Spleen (tissue), 13 donors: ENCODE measurements at places on chromosomes 6 and 20. TPM values are rescaled to one million over a fixed set of nuclear protein-coding genes. Genes with fewer than 3 reads are reported as not detected.

GRCh38 chr6:110614106-110614505, 137.7 kb upstream of the SLC22A16 start:
- no peak for DNase-seq

DNA sequence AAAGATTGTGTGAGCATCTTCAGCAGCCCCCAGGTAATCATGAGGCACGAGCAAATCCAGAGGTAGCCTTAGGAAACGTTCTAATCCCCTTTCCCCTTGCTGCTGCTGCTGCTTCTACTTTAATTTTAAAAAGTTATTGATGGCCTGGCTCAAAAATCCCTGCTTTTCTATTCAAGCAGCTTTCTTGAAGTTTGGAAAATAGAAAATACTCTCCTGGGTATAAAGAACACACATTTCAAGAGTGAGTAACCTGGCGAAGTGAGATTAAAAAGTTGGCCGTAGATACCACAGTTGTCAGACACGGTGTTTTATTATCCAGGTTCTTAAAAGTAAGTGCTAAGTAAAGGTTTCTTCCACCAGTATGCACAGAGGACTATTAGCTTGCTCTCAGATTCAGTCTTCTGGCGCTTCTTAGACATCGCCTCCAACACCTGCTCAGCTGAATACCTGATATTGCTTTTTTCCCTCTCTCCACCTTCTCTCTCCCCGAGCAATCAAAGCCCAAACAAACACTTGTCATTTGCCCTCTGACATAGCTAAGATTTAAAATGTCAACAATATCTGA, 150.7 kb downstream of the EDN3 start:
- DNase-seq: no peak

GRCh38 chr20:6746901-6747609, 20.4 kb upstream of the BMP2 start:
- no peak for DNase-seq

DNA sequence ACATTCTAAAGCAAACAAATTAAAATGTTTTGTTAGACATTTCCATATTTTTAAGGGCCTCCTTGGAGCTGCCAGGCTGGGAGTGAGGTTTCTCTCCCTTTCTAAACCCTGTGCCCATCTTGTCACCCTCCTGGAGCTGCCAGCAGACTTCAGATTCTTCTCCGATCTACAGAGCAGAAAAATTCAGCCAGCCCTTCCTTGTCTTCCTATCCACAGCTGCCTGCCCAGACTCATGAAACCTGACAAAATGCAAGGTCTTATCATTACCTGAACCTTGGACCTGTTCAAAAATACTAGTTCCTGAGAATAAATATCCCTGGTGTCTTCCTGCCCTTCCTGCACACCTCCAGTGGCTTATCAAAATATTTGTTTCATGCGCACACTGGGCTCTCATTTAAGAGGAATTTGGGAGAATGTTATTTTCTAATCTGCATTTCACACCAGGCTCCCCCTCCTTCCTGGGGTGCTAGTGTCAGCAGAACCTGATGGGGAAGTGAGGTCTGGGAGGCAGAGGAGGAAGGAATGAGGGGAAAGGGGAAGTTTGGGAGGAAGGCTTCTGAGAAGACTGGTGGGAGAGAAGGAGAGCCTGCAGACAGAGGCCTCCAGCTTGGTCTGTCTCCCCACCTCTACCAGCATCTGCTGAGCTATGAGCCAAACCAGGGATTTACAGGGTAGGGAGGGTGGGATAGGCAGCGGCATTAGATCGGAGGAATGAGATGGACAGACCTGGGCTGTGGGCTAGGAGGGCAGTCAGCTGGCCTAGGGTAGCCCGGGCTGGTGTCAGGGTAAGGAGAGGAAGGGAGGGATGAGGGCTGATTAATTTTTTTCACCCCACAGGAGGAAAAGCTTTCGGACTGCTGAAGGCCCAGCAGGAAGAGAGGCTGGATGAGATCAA, at the start of gene AIF1:
Gene AIF1 (plus strand): TSS at position 551 of the 895 bp plus-strand sequence. CDS start 96 bp downstream, at position 647.
- DNase-seq: no peak

DNA sequence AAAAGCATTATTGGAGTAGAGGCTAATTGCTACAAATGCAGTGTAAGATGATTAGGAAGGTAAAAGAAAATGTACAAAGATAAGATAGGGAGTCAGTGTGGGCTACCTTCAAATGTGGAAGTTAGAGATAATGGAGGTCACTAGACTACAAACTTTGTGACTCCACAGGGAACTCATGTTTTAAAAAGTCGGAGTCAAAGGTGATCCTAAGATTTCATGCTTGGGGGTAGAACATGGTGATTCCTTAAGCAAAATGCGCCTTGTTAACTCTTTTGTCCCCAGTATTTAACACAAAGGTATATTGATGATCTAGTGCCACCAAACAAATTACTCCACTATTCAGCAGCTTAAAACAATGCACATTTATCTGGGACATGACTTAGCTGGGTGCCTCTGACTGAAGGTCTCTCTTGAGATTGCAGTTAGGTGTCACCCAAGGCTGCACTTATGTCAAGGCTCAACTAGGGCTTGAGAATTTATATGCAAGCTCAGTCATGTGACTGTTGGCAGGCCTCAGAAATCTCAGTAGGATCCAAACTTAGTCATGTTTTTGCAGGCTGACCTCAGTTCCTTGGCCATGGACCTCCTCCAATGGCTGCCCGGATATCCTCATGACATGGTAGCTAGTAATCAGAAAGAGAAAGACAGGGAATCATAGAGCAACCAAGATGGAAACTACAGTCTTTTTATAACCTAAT, 11.4 kb upstream of the SNX9 start:
- DNase-seq: no peak

MUC22 gene
- not detected for total RNA-seq

ARHGAP40 gene
- total RNA-seq: not detected

OTOR gene
- total RNA-seq: not detected

DNA sequence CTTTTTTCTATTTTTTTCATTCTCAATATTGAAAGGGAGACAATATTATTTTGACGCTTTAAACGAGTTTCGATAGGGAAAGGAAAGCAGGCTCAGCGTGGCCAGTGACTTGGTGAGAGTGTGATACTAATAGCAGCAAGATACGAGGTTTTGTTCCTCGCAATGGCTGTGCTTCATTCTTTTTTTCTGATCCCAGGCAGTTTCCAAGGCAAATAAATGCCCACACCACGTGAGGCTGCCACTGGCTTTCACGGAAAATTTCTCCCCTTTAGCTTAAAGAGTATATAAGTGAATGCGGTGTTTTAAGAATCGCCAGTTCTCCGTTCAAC, 196.4 kb upstream of the ZNF184 start:
- no peak for DNase-seq

- no peak for DNase-seq
These were observed 793 bp upstream of the HDAC2 start for GRCh38 chr6:113971741-113972140.

GRCh38 chr6:53359843-53360092, 11.0 kb upstream of the ELOVL5 start:
- no peak for DNase-seq

GRCh38 chr6:160112628-160113299, 8.9 kb upstream of the SLC22A1 start:
- DNase-seq: peak; percentile 41

DNA sequence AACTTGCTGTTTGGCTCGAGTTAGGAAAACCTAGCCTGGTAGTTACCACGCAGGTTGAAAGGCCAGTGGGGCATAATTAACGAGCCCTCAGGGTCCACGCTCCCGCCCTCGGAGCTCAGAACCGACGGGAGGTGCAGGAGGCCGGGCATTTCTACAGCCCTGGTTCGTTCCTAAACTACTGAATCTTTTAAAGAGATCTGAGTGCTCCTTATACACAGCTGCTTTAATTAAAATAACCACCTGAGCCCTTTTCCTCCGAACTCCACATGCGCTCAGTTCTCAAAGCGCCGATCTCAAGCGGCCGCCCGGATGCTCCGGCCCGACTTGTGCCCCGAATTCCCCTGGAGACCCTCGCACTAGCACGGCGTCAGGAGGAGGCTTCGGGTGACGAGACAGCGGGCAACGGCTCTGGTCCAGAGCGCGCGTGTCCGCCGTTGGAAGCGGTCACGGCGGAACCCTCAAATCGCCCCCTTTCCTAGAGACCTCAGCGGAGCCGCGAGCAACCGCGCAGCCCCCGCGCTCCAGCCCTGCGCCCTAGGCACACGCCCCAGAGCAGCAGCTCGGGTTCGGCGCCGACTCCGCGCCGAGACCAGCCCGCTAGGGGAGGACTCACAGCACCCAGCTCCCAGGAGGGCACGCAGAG, 397 bp downstream of the WDR27 start:
- no peak for DNase-seq

RAB44 gene
- total RNA-seq: 0.54 TPM

KCNK16 gene
- total RNA-seq: not detected

ZNF343 gene
- 16.2 TPM for total RNA-seq

DNA sequence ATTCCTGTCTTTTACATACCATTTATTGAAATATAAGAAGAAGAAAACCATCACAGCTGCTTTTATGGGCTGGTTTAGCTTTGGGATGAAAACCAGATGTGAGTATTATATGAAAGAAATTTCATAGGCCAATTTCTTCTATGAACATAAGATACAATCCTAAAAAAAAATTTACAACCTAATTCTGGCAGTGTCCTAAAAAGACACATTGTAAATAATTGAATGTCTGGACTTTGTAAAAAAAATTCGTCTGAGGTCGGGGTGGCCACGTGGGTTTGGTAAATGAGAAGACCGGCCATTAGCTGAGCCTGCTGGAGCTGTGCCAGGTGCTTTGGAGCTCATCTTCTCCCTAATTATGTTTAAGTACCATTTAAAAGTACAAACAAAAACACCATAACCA, 26.8 kb downstream of the DACT2 start:
- DNase-seq: no peak

DNA sequence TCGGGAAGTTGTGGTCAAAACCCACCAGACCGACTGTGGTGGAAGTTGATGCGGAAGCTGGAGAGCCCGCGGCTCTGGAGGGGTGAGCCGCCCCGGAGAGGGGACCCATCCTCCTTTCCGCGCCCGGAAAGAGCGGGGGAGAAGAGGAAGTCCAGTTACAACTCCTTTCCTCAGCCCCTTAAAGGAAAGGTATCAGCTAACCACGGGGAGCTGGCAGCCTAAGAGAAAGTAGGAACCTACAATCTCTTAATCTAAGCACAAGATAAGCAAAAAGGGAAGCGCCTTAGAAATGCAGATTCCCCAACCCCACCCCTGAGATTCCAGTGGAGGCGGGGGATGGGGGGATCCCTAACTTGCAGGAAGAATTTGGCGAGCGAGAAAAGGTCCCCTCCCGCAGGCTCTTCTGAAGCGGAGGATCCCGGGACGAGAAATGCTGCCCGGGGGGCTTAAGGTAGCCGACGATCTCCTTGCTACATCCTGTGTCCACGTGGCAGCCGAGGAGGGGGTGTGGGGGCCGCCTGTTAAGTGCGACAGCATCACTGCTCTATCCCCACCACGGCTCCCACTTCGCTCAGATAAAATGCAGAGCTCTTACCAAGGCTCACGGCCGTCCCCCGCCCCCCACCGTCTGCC, 87.5 kb downstream of the ZFP64 start:
- no peak for DNase-seq

DNA sequence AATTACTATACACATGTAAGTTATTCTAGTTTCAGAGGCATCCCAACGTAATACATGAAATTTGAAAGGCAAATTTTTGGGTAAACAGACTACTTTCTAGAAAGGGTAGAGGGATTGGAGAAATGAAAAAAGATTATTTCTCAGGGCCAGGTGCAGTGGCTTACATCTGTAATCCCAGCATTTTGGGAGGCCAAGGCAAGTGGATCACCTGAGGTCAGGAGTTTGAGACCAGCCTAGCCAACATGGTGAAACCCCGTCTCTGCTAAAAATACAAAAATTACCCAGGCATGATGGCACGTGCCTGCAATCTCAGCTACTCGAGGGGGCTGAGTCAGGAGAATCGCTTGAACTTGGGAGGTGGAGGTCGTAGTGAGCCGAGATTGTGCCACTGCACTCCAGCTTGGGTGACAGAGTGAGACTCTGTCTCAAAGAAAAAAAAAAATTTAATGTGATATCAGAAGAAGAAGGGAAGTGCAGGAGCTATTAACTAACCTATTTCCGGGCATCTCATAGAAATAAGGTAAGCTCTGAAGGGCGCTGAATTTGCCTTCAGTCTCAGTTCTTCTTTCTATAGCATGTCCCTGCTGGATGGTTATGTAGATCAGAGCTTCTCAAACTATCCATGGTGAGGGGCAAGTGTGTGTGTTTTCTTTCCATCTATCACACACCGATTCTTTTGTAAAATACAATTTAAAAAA, 100.3 kb upstream of the MTHFD1L start:
- DNase-seq: no peak

DNA sequence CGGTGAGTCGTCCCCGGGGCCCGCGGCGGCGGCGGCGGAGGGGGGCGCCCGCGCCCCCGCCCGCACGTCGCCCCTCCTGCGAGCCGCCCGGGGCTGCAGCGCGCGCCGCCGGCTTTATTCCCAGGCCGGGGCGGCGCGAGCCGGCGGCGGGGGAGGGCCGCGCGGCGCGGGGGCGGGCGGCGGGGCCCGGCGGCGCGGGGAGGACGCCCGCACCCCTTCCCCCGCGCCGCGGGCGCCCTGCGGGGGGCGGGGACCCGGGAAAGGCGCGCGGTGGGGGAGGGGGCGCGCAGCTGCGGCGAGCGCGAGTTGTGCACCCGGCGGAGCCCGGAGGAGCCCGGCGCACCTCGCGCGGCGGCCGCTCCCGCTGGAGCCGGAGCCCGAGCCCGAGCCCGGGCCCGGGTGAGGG, 646 bp downstream of the HMGA1 start:
- no peak for DNase-seq

MOG gene
- not detected for total RNA-seq

TNFRSF6B gene
- 30.3 TPM for total RNA-seq

GRCh38 chr6:159074120-159074684, 29.4 kb upstream of the TAGAP start:
- DNase-seq: no peak

GRCh38 chr6:116388924-116389323, 18.2 kb downstream of the DSE start:
- no peak for DNase-seq

DNA sequence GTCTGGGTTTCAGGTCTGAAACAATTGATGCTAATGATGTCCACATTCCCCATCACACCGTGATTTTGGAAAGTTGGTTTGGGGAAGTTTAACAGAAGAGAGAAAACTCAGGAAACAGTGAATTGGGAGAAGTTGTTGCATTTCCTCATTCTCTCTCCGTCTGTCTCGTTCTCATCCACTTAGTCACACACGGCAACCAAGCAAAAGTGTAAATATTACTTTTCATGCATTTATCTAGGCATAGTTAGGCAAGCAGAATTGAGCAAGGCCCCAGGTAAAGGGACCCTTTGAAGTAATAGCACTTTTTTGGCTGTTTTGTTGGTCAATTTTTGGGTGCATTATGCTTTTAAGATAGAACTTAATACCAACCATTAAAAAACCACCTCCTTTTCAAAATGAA, 137.0 kb upstream of the SULF2 start:
- no peak for DNase-seq

- no peak for DNase-seq
These were observed 188.3 kb downstream of the ATXN1 start for GRCh38 chr6:16572943-16573342.
